ENCODE measurements at places on chromosomes 5 and 9.

- no peak for DNase-seq
Measured at GRCh38 chr5:56328753-56329560, 95.8 kb upstream of the ANKRD55 start.

GRCh38 chr5:125162714-125163113 lies 416.3 kb upstream of the ZNF608 start:
- no peak for DNase-seq

DNA sequence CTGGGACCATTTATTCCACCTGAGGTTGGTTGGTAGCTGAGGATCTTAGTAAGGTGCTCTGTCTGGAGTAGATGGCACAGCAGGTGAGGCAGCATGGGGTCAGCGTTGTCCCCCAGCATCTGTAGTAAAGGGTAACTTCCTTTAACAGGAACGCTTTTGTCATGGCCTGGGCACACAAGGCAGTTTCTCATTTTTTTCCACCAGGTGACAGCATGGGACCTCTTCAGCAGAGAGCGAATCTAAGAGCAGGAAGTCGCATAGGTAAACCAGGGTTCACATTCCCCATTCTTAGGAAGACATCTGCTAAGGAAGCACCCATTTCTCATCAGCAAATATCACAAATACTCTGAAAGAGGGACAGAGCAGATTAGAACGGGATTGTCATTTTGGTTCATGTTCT lies 56.5 kb downstream of the GPR107 start:
- DNase-seq: no peak

GRCh38 chr9:109328978-109329637 lies 8.2 kb upstream of the EPB41L4B start:
- no peak for DNase-seq

DNA sequence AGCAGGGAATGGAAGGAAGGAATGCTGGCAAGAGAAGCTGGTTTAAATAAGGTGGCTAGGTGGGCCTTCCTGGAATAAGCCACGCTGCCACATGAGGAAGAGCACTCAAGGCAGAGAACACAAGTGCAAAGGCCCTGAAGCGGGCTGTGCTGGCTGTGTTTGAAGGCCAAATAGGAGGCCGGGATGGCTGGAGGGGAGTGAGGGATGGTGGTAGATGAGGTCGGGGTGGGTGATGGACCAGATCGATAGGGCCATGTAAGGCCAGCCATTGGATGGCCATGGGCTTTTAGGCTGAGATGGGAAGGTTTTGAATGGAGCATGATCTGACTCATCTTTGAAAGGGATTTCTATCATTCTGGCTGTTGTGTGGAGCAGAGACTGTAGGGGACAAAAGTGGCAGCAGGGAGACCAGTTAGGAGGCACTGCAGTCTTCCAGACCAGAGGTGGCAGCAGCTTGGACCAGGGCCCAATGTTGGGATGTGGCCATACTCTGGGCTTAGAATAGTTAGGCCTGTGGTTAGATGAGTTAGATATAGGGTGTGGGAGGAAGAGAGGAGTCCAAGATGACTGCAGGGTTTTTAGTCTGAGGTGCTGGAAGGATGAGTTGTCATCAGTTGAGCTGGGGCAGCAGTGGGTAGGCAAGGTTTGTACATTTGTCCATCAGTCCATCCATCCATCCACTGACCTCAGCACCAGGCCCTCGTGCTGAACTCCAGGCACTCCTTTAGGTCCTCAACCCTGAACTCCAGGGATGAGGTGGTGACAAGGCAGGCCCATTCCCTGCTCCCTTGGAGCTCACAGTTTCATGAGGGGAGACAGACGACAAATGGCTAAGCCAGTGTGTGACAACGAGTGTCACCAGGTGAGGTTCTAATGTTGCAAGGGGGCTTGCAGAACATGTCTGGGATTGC lies 30.3 kb downstream of the NDST1 start:
- no peak for DNase-seq

- DNase-seq: no peak
Measured at GRCh38 chr9:111320631-111321030, 9.4 kb downstream of the OR2K2 start.

All from CD14-positive monocyte (primary cell).